ENCODE measurements at places on chromosomes 7 and 10. TPM values are rescaled to one million over a fixed set of nuclear protein-coding genes. Genes with fewer than 3 reads are reported as not detected.

DNA sequence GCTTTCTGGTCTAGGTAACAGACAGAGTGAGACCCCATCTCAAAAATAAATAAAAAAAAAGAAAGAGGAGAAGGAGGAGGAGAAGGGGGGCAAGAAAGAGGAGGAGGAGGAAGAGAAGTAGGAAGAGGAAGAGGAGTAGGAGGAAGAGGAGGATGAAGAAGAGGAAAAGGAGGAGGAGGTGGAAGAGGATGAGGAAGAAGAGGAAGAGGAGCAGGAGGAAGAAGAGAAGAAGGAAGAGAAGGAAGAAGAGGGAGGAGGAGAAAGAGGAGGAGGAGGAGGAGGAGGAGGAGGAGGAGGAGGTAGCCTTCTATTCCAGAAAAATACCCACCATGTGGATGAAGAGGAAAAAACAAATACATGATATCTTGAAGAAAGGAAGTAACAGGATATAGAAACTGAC, 172.1 kb downstream of the FRMD4A start:
- DNase-seq, result no peak

DNA sequence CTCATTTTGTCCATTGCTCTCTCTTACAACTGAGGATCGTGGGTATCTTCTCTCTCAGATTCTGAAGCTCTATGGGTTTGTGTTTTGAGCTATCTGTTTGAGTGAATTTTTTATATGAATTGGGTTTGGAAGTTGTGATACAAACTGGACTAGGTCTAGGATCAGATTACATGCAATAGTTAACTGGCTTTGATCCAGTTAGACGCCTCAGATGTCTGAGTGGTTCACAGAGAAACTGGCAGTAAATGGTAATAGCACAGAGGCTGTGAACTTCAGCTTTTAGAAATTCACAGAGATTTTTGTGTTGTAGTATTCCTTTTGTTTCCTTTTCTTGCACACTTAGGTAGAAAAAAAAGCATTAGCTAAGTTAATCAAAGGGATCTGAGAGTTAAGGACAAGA, 12.7 kb upstream of the DNMBP start:
- DNase-seq, result no peak

- DNase-seq, result no peak
Measured at GRCh38 chr10:103609231-103610082, 116.0 kb downstream of the NEURL1 start.

DNA sequence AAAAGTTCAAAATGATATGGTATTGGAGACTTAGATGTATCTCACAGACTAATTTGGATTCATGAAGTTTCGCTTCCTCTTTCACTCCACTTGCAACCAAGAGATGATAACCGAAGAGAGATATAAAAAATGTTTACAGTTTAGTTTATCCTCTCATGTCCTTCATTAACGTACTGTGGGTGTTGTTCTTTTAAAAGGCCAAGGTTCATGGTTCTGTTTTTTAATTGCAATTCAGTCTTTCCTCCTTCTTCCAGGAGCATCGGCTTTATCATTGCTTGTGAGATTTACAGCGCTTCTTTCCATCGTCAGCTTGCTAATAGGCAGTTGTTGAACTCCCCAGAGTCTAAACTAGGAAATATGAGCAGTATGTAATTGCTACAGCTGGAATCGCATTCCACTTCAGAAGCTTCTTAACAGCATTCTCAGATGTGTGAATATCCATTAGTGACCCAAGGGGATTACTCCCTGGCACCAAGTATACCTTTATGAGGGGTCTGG, 75.9 kb upstream of the HGF start:
- DNase-seq, result no peak

GRCh38 chr7:20114468-20114867, 102.7 kb downstream of the MACC1 start:
- DNase-seq, result no peak

GRCh38 chr10:47415520-47416304, 31.6 kb upstream of the ZNF488 start:
- no peak for DNase-seq

DNA sequence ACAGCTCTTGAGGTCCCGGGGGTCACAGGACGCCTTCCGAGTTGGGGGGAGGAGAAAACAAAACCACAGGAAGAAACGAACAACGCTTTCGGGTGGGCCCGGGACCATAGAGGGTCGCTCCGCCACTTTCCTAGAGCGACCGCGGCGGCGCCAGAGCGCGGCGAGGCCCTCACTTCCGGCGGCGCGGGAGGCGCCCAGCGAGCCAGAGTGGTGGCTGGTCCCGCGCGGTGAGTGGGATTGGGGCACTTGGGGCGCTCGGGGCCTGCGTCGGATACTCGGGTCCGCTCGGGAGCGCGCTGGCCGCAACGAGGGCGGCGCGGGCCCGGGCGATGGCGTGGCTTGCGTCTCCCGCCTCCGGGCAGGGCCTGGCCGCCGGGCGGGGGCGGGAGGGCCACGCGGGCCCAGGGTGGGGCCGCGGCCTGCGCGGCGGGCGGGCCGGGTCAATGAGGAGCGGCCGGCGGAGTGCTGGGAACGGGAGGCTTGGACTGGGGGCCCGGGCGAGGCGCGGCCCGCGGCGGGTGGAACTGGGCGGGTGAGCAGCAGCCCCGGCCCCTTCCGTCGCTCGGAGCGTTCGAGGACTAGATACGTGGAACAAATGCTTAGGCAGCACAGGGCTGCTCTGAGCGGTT, at the start of gene ZNF22:
ZNF22 (plus strand) TSS at position 172 of the 629 bp plus-strand sequence. CDS start 2,446 bp downstream, outside the sequence.
- peak; percentile 83 for DNase-seq

GRCh38 chr7:81560708-81561107, 209.1 kb downstream of the HGF start:
- DNase-seq, result no peak

- no peak for DNase-seq
Measured at GRCh38 chr7:55144333-55145317, 125.8 kb downstream of the EGFR start.

DNA sequence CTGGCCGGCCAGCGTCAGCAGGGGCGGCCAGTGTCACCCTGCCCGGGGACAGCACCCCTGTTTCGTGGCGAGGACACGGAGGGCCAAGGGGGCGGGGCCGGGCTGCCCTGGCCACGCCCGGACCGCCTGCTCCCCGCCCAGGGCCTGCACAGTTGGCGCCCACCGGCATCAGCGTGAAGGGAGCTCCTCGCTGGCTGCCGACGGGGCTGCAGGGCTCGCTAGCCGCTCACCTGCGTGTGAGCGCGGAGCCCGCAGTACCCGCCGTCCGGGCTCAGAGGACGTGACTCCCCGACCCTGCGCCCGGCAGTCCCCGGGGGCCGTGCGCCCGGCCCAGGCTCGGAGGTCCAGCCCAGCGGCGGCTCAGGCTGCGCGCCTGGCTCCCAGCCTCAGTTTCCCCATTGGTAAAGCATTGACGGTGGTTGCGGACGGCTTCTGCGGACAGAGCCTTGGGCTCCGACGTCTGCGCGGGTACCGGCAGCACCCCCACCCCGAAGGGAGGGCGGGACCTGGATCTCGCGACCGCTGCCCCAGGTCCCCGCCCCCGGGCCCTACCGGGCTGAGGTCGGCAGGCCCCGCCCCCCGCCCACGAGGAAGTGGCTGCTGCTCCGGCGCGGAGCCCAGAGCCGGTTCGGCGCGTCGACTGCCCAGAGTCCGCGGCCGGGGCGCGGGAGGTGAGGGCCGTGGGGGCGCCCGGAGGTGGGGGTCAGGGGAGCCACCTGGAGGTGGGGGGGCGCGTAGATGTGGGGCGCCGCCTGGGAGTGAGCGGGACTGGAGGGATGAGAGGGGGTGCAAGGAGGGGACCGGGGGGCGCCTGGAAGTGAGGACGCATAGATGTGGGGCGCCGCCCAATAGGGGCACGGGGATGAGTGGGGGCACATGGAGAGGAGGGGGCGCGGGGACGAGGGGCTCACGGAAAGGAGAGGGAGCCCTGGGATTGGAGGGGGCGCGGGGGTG, at the start of gene ARPC1B:
ARPC1B (plus strand) TSS at position 620 of the 954 bp plus-strand sequence. CDS start 10,985 bp downstream, outside the sequence.
- peak; percentile 92 for DNase-seq

DNA sequence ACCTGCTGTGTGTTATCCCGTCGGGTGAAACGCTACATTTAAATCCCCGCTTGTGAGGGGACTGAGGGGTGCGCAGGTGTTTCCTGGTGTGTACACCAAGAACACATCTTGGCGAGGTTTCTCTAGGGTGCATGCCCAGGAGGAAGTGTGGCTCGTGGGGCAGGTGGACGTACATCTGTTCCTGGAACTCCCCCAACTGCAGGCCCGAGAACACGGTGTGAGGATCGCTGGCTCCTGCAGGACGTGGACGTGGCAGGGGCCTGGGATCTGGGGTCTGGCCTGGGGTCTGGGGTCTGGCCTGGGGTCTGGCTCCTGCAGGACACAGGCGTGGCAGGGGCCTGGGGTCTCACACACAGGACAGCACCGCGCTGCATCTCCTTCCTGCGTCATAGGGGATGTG, 10.1 kb downstream of the KNDC1 start:
- no peak for DNase-seq

DNA sequence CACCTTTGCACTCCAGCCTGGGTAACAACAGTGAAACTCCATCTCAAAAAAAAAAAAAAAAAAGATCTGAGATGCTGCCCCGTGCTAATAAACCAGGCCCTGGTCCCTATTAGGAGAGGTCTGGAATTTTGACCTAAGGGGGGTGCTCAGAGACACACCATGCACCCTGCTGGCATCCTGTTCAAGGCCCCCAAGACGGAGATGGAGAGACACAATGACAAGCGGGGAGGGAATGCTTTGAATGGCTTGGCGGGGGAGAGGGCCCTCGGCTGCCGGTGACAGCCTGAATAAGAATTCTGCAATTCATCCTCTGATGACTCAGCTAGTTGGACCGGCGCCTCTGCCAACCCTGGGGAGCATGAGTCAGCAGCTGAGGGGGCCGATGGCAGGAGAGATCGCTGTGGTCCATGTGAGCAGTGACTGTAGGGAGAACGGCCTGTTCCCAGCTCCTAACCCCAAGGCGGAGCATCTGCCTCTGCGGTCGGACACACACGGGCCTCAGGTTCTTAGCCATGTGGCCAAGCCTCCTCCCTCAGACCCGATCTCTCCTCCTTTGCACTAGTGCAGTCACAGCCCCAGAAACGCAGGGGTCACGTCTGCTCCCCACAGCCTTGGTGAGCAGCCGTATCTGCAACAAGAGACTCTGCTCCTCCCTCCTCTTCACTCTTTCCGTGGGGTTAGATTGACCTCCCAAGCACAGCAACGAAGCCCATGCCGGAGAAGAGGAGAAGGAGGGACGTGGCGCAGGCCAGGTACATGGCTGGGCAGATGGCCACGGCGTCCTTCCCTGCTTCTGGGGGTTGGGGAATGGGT, 14.9 kb downstream of the TRIM56 start:
- peak; percentile 95 for DNase-seq

- DNase-seq, result peak; percentile 90
Measured at GRCh38 chr7:142782922-142783900, 12.4 kb downstream of the PRSS2 start.

DNA sequence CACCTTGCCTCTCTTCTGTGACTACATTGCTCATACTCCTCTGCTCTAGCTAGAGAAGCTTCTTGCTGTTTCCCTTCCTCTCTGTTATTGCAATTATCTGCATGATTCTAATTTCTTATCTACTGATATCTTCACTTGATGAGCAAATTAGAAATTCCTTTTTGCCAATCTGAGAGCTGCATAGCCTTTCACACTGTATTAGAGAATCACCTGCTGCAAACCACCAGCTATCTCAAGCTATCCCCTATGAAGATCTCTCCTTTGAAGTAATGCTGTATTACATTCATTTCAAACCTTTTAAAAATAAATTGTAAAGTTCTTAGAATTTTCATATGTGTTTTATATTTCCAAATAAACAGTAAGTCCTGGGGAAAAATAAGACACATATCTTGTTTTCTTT, 89.0 kb upstream of the ZNF804B start:
- DNase-seq, result no peak

GRCh38 chr7:84245835-84246234, 51.2 kb upstream of the SEMA3A start:
- peak; percentile 56 for DNase-seq

- no peak for DNase-seq
Measured at GRCh38 chr7:4681218-4681851, 760 bp upstream of the FOXK1 start.

GRCh38 chr10:132110111-132110521, 44.4 kb downstream of the JAKMIP3 start:
- peak; percentile 39 for DNase-seq

GRCh38 chr10:101938305-101939007, 94.9 kb upstream of the KCNIP2 start:
- DNase-seq, result no peak

DNA sequence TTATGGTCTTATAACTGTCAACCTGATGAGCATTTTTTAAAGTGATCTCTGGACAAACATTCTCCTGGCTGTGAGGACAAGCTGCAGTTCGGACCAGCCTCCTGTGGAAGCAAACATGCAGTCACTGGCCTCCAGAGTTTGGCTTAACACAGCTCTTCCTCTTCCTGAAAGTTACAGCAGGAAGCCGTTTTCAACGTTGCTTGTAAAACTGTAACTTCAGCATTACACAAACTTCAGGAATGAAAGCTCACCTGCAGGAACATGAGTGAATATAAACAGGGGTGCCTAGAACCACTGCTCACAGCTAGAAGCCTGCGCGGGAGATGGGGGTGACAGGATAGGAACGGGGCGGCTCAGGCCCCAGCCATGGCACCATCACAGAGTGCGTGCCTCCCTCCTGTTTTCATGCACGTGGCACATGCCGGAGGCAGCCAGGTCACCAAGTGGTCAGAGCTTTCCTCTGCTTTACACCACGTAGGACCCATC, 292.9 kb upstream of the PITRM1 start:
- no peak for DNase-seq

DNA sequence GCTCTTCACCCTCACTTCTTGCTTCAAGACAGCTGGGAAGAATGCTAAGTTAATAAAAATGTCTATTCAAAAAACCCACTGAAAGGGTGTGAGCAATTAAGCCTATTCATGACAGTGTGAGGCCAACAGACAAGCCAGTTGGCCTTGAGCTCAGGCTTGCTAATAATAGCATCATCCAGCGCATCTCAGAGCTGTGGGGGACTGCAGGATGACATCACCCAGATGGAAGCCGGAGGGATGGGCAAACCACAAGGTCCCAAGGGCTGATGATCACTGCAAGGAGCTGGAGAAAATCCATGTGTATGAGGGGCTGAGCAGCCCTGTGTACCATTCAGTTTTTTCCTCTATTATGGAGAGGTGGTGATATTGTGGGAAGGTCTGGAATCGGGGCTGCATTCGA, 770.4 kb downstream of the TNS3 start:
- peak; percentile 48 for DNase-seq

- DNase-seq, result peak; percentile 89
Measured at GRCh38 chr10:78579995-78580394, 488.8 kb upstream of the ZMIZ1 start.

GSAP gene
- total RNA-seq, result 8.0 TPM

CFAP70 gene
- total RNA-seq, result 1.5 TPM

ZNF786 gene
- 2.3 TPM for total RNA-seq

SLC26A5 gene
- not detected for total RNA-seq

PON1 gene
- total RNA-seq, result not detected

ITGB8 gene
- 1.9 TPM for total RNA-seq

CC2D2B gene
- 0.13 TPM for total RNA-seq

BHLHA15 gene
- total RNA-seq, result not detected

CCDC3 gene
- 3.7 TPM for total RNA-seq

C10orf62 gene
- total RNA-seq, result 0.48 TPM

HTRA1 gene
- total RNA-seq, result 40.9 TPM

GRB10 gene
- total RNA-seq, result 32.2 TPM

EIF5AL1 gene
- total RNA-seq, result 0.13 TPM

HOXA5 gene
- 0.62 TPM for total RNA-seq
